ENCODE measurements at places on chromosomes 6 and 20.
A peak's percentile ranks its signal among the peaks of the same experiment; 100 is the strongest.

GRCh38 chr6:42368181-42368580 is 83.5 kb downstream of the TRERF1 start:
- no peak for DNase-seq

DNA sequence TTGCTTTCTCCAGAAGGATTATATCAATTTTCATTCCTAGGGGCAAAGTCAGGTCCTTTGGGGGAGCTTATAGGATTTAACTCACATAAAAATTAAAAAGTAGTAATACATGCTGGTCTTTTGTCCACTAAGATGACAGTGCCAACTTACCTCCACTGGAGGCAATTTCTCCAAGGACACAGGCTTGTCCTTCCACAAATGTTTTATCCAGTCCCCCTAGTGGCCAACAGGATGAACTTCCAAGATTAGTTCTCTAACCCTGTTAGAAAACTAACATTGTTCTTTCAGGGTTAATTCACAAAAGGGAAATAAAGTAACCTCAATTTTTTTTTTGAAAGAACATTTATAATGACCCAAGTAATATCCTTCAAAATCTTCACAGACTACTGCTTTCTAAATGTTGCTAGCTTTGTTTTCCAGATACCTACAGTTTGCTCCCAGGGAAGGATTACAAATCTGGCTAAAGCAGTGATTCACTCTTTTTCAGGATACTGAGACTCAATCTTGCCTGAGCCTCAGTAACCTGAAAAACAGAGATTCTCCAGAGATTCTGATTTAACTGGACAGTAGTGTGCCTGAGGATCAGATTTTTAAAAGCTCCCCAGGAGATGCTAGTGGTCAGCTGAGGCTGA is 31.7 kb upstream of the UBR2 start:
- DNase-seq: peak; percentile 63

DNA sequence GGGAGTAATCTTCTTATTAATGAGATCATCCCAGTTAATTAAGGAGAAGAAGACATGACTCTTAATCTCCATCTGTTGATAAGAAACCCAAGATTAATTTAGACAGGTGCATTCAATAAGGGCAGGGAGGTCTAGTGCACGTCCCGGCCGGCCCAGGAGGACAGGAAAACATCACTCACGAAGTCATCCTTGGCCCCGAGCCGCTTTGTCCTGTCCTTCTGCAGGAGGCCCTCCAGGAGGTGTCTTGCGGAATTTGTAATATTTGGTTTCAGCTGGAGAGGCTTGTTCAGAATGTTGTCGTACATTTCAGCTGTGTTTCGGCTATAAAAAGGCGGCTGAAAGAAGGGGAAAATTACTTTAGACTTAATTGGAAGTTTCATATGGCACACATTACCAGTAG is 118.4 kb upstream of the SLC2A12 start:
- no peak for DNase-seq

GRCh38 chr20:35499271-35499670 is 30.2 kb downstream of the C20orf173 start:
- DNase-seq: no peak

GRCh38 chr6:142318714-142319113 is 16.9 kb downstream of the ADGRG6 start:
- DNase-seq: no peak

GRCh38 chr6:169513478-169514193 is 188.2 kb downstream of the WDR27 start:
- no peak for DNase-seq

- DNase-seq: no peak
These were observed 48.7 kb upstream of the FAM83D start for GRCh38 chr20:38877483-38877882.

- no peak for DNase-seq
These were observed 47.1 kb upstream of the PNRC1 start for GRCh38 chr6:89033461-89033860.

DNA sequence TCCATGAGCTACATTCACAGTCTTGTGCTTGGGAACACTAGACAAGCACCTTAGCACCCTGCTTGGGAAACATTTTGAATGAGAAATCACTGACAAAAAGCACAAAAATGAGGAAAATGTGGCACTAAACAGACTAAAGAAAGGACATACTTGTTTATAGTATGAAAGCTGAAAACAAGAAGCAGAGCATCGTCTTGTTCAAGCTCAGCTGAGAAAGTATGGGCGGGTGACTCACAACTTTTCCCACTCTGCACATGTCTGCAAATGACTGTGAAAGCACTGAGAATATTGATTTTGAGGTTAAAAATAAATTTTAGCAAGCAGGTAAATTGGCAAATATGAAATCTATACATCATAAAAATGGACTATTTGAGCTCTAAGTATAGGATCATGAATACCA is 725.3 kb downstream of the COL12A1 start:
- DNase-seq: no peak

GRCh38 chr6:52511572-52512151 is 65.2 kb downstream of the TRAM2 start:
- no peak for DNase-seq

- no peak for DNase-seq
These were observed 100.6 kb downstream of the CRYBG1 start for GRCh38 chr6:106461084-106461483.

DNA sequence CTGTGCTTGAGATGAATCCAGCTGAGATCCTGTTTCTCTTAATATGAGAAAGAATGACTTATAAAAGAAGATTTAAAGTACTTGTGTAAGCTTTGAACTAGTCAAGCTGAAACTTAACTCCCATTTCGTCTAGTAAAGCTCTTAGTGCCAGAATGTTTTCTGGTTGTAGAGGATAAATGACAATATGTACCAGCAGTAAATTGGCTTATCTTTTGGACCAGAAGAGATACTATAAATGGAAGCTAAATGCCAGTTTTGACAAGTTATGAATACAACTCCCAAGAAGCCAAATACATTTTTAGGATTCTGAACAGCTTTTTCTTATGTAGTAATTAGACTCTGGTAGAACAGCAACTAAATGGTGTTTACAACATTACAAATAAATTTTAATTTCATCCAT is 608.7 kb downstream of the EYS start:
- no peak for DNase-seq
